ENCODE measurements at places on chromosomes 6 and 20.
A peak's percentile ranks its signal among the peaks of the same experiment; 100 is the strongest.

GRCh38 chr20:19940988-19941460 lies 76.1 kb upstream of the NAA20 start:
- no peak for DNase-seq

- DNase-seq = no peak
These were observed 2.3 kb upstream of the EPB41L1 start for GRCh38 chr20:36152261-36152660.

GRCh38 chr20:3071610-3072529 lies at the start of gene OXT:
OXT (plus strand) TSS chr20:3071620; CDS start chr20:3071656, 36 bp downstream.
- peak; percentile 69 for DNase-seq

- no peak for DNase-seq
These were observed 20.0 kb upstream of the GSTA3 start for GRCh38 chr6:52929321-52930164.

- DNase-seq = no peak
These were observed 604.6 kb upstream of the IMPG1 start for GRCh38 chr6:76677017-76677416.

DNA sequence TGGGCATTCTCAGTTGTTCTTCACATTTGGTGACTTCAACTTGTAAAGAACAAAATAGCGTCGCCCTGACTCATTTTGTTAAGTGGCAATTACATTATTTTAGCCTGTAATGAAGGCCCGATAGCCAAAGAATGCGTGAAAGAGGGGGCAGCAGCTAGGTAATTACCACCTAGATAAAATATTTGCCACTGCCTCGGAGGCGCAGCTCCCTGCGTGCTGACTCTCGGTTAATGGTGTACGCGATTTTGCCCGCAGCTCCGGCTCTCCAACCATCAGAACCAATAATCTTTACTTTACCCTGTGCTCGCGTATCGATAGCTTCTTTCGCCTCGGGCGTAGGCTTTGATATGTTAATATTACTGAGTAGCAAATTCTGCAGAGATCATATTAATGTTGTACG lies 8.7 kb downstream of the TFAP2D start:
- no peak for DNase-seq

DNA sequence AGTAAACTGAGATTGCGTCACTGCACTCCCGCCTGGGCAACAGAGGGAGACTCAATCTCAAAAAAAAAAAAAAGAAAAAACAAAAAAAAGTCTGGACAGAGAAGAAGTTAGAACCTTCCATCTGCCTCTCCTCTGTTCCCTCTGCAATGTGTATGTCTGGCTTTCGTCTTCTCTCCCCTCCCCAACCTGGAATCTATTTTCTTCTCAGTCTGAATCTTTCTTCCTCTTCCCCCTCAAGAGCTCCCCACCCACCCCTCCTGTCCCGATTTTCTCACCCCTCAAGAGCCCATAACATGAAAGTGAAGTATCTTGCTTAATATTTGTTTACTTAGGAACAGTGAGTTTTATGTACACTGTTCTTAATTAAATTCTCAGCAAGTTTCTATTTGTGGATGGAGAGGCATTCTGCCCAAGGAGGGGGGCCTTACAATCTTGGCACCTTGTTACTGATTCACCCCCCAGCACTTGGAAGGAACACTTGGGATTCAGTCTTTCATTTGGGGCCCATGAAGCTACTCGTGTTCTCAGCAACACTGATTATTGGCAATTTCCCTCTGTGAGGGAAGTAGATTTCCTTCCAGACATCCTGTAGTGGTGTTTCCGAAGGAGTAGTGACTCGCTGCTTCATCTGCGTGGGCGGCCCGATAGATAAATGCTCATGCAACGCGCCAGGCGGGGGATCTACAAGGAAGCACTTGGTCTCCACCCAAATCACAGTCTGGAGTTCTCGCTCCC lies 69.3 kb upstream of the SRSF6 start:
- no peak for DNase-seq

- no peak for DNase-seq
These were observed 39.1 kb upstream of the RNGTT start for GRCh38 chr6:89002523-89002922.

DNA sequence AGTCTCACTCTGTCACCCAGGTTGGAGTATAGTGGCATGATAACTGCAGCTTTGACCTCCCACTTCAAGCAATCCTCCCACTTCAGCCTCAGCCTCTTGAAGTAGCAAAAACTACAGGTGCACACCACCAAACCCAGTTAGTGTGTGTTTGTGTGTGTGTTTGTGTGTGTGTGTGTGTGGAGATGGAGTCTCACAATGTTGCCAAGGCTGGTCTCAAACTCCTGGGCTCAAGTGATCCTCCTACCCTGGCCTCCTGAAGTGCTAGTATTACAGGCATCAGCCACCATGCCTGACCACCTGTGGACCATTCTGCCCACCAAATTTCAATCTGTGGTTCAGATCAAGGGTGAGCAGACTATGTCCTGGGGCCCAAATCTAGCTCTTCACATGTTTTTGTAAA lies 8.8 kb downstream of the FASTKD5 start:
- DNase-seq = no peak

DNA sequence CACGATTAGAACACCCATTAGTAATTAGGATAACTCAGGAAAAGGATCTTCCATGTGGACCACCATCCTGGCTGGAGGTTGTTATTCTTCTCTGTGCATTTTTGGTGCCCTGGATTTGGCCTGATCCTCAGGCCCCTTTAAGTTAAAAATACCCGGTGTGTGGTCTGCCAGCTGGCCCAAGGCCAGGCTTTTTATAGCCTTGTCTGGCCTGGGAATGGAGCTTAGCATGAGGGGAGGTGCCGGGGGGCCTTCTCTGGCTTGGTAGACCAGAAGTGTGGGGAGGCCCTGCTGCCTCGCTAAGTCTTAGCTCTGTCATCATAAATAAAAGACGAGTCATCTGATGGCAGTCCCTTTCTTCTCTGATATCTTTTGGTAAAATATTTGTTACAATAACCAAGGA lies 71.4 kb downstream of the ARID1B start:
- DNase-seq = no peak

DNA sequence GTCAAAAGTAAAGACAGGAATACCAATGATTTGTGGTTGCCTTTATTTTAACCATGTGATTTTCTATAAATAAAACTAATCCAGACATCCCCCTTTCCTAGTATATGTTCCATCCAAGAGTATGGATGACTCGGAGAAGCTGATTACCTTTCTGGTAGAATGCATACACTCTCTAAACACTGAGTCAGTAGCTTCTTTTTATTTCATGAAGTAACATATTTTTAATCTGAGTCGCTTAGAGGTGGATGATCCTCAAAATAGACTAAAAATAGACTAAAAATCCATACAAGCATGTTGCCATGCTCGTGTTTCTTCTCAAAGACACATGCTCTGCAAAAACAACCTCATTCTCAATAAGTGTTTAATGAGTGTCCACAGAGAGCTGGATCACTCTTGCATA lies 263.7 kb downstream of the COL12A1 start:
- DNase-seq = no peak

- DNase-seq = peak; percentile 66
These were observed 56.4 kb upstream of the DUSP22 start for GRCh38 chr6:235763-236360.

GRCh38 chr6:101013612-101014195 lies 132.6 kb upstream of the ASCC3 start:
- no peak for DNase-seq

- no peak for DNase-seq
These were observed 183.7 kb upstream of the CEP162 start for GRCh38 chr6:84411060-84411629.

GRCh38 chr20:21046413-21047070 lies 59.6 kb downstream of the LINC00237 start:
- DNase-seq = no peak

DNA sequence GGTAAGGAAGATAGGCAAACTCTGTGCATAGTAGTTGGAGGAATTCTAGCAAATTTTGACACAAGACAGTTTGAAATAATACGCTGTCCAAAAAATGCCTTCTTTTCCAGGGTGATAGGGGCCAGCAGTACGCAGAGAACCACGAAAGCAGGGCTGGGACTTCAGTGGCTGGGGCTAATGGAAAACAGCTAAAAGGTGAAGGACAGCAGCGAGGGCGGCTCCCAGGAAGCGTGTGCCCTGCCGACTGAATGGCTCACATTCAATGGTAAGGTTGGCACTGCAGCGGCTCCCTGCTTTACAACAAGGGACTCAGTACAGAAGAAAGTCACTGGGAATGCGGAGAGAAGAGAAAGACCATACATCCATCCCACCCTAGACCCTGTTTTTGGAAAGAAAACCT lies 131.1 kb downstream of the MYLK4 start:
- DNase-seq = no peak

- no peak for DNase-seq
These were observed 221.2 kb downstream of the SLC24A3 start for GRCh38 chr20:19433371-19434350.

GRCh38 chr20:21511485-21511849 lies 2.4 kb downstream of the NKX2-2 start:
- DNase-seq = no peak

DNA sequence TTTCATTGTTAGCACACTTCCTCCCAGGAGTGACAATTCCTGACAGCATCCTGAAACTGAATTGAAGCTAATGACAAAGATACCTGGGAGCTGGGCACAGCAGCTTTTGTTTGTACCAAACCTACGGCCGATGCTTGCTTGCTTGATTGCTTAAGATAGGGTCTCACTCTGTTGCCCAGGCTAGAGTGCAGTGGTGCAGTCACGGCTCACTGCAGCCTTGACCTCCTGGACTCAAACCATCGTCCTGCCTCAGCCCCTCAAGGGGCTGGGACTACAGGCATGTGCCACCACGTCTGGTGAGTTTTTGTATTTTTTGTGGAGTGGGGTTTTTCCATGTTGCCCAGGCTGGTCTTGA lies 84.7 kb upstream of the SCP2D1 start:
- no peak for DNase-seq

DNA sequence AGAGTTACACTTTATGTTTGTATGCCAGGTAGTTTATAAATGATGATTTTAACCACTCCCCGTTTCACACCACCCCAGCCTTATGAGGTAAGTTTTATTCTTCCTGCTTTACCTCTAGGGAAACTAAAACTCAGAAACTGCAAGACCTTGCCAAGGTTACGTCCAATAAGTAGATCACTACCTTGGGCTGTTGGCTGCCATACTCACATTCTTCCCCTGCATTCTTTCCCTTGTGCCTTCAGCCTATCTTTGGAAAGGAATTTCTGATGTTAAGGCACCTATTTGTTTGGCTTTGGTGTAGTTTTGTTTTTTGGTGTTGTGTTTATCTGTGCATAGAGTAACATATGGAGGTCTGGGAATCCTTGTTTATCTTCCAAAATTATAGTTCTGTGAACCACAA lies 122.1 kb downstream of the UST start:
- DNase-seq = no peak

- no peak for DNase-seq
These were observed 83.3 kb upstream of the SIRPA start for GRCh38 chr20:1811621-1812498.

- no peak for DNase-seq
These were observed 31.0 kb upstream of the TCFL5 start for GRCh38 chr20:62892348-62893304.

- no peak for DNase-seq
These were observed 46.1 kb upstream of the TNFAIP3 start for GRCh38 chr6:137820952-137821351.

Measured in activated T-cell treated with anti-CD3 and anti-CD28 coated beads, Interleukin-2, amount 50 U/mL, for 72 hours (primary cell).